C1 segment of cervical spinal cord (tissue), 14 donors: ENCODE measurements at places on chromosomes 4 and X.

GRCh38 chrX:7269589-7269988, 121.6 kb upstream of the PUDP start:
- DNase-seq: no peak

DNA sequence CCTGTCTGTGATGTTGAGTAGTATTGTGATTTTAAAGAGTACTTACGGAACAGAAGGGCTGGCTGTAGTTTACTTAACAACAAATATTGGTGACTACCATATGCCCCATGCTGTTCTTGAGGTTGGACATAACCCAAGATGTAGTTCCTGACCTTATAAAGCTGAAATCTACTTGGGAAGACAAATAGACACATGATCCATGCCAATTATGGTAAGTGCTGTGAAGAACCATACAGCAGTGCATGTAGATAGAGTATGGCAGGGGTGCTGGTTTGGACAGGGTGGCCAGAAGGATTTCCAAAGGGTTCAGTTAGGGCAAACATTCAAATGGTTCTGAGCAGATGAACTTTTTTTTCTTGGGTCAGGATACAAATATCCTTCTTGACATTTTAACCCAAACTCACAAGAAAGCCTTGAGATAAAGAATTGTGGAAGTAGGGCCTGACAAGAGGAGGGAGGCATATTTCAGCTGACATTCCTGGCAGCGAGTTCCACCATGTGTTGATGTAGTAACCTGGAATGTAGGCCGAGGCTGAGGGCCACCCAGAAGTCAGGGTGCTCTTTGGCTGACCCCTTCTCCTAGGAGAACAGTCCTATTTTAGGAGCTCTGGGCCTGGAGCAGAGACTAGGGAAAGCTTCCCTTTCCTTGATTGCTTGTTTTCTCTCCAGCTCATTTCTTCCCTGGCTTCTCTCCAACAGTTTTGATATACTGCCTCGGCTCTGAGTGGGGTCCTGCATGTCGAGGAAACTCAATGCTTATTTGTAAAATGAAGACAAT, 74.2 kb downstream of the FREM3 start:
- no peak for DNase-seq

GRCh38 chr4:25090516-25090915, 59.8 kb upstream of the LGI2 start:
- no peak for DNase-seq

DNA sequence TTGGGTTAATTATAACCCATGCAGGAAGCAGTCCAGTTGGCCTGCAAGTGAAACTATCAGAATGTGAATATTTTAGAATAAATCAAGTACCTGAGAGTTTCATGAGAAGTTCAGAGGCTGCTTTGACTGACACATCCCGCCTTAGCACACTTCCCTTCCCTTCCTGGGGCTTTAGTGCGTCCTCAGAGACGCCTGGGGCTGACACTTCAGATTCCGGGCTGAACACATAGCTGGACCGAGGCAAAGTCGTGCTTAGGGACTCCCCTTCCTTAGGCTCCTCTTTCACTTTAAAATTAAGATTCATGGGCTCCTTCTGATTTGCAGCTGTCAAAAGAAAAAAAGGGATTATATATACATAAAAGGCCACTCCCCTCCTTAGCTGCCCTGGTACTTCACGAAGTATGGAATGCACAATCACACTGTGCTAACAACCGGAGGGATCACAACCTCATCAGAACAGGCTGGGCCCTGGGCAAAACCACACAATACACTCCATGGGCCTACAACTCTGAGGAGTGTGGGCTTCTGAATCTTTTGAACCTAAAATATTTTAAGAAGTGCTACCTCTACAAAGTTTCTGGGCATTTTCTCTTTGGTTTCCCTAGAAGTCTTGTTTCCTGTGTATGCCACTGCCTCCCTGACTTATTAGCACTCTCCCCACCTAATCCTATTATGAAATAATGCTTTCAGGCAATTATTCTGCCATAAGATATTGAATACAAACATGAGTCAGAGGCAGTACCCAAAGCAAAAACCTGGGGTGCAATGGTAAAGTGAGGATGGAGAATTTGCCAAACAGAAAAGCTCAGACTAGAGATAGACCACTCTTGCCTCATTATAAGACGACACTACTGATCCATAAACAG, 68.2 kb downstream of the ZNF827 start:
- no peak for DNase-seq

DNA sequence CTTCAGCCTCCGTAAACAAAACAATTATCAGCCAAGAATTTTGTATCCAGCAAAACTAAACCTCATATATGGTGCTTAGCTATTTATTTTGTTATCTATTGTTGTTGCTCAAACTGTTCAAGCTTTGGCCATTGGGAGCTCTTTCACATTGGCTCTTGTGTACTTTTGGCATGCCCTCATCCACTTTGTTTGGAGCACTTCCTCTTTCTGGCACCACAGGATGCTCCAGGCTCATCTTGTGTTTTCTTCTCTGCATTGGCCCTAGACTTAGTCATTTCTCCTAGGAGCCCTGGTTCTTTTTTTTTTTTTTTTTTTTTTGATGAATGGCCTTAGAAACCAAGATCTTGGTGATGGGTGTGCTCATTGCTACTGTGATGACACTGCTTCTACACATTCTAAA, 74.5 kb downstream of the DIPK2B start:
- no peak for DNase-seq

DNA sequence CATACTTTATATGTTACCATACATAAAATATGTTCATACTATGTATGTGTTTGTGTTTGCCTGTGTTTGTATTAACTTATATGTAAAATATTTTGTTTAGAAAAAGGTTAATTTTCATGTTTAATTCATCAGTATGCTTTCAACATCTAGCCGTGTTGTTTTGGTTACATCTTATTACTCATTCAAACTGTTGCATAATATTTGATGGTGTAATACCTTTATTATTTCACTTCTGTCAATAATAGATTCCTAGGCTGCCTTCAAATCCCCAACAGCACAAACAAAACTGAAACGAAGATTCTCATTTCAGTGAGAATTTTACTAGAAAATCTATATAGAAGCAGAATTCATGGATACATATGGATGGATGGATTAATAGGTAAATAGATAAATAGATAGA, 462.3 kb upstream of the ADGRL3 start:
- no peak for DNase-seq

DNA sequence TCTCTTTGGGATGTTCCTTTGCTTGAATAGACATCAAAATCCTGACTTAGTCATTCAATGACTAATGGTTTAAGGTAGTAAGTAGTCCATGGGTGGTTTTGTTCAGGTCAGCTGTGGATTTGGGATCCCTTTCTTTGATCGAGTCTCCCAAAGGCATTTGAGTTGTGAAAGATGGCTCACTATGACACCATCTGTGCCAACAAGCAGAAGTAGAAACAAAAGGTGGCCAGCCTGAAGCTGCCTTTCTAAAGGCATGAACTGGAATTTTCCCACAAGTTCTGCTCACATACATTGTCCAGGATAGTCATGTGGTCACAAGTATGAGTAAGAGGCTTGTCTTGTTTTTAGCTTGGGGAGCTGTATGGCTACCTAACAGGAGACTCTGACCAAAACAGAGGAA, 129.9 kb downstream of the CCNG2 start:
- no peak for DNase-seq

DNA sequence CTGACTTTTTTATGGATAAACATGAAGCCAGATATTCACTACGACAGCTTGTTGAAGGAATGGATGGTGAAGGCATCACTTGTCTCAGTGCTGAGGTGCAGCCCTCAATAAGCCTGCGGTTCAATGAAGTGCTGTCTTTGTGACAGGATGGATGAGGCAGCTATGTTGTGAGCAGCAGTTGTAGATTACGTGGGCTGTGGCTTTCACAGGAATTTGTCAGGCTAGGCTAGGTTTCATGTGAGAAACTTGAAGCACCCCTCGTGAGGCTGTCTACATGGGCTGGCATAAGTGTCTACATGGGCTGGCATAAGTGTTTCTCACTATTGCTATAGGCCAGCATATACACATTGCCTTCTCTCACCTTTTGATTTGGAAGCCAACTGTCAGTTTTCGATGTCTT, 1050.0 kb downstream of the ADGRL3 start:
- no peak for DNase-seq

DNA sequence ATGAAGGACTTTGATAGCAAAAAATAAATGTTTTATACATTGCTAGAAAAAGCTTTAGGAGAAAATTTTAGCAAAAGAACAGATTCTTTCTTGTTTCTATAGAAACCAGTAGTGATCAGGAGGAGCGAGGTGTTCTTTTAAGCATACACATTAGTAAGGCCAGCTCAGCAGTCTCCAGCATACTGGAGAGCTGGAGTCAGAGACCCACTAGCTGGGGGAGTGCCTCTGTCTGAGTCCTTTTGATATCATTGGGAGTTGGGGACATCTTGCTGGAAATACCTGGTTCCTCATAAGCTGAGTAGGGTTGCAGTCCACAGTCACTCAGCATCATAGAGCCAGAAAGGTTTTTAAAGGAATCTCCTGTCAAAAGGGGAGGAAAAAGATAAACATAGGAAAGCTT, 67.4 kb downstream of the AFF2 start:
- no peak for DNase-seq

GRCh38 chr4:15779306-15779705, 1.2 kb downstream of the CD38 start:
- DNase-seq: no peak

GRCh38 chrX:154541896-154542722, 4.5 kb downstream of the G6PD start:
- DNase-seq: peak; percentile 48

GRCh38 chr4:168794881-168795280, 215.2 kb downstream of the CBR4 start:
- no peak for DNase-seq

DNA sequence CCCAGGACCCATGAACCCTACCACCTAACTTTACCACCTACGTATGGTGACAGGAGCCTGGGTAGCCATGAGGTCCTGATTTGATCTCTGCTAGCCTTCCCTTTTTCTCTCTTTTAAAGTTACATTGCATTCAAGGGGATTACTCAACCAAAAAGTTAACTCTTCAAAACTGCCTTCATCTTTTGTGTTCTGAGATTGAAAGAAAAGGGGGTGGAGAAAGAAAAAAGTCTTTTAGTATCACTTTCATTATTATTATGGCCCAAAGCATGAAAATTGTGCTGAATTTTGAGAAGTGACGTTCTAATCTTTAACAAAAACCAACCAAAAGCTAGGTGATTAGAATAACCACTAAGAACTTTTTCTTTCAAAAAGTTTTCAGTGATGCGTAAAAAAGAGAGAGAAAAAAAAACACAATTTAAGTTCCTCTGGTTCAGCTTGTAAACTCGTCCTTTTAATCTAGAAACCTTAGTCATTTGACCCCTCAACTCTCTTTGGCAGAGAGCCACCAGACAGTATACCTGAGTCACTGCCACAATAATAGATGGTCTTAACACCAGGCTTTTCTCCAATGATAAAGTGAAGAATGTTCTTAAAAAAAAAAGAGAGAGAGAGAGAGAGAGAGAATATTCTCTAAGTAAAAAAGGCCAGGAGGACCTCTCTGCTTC, 347.4 kb upstream of the FGF13 start:
- no peak for DNase-seq

- no peak for DNase-seq
Observed at GRCh38 chr4:156941940-156942548, 29.6 kb downstream of the PDGFC start.

- no peak for DNase-seq
Observed at GRCh38 chr4:38141808-38142500, 181.8 kb downstream of the PTTG2 start.

DNA sequence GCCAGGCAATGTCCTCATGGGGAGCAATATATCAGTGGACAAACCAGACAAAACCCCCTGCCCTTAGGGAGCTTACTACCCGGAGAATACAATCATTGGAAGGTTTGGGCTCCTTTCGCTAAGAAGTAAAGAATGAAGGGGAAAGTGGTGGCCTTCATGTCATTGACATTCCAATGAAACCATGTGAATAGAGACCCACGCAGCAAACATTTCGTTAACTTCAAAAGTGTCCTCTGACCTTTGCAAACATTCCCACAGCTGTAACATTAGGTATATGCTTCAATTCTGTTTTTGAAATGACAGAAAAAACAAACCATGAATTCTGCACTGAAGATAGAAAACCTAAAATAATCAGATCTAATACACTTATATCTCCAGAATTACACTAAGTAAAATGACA, 7.0 kb downstream of the ATP8A1 start:
- no peak for DNase-seq

DNA sequence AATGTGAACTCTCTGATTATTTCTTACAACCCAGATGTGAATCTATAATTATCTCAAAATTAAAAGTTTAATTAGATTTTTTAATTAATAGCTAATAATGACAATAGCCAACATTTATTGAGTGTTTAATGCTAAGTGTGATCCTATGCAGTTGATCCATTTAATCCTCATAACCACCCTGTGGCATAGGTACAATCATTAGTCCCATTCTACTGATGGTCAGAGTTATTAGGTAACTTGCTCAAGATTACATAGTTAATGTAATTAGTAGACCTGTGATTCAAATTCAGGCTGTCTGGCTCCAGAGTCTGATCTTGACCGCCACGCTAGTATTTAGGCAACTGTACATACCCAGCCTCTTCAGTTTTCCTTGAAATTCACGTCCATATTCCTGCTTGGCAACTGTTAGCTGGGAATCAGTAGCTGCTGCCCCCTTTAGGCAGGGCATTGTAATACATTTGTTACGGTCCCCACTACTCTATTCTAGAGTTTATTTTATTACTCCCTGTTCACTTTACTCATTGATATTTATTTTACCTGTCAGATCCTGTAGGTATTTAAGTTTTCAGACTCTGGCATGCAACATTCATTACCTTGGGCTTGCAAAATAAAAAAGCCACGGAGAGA, 20.6 kb upstream of the TEC start:
- DNase-seq: no peak

GRCh38 chr4:4541040-4541631, 712 bp downstream of the STX18 start:
- DNase-seq: no peak

DNA sequence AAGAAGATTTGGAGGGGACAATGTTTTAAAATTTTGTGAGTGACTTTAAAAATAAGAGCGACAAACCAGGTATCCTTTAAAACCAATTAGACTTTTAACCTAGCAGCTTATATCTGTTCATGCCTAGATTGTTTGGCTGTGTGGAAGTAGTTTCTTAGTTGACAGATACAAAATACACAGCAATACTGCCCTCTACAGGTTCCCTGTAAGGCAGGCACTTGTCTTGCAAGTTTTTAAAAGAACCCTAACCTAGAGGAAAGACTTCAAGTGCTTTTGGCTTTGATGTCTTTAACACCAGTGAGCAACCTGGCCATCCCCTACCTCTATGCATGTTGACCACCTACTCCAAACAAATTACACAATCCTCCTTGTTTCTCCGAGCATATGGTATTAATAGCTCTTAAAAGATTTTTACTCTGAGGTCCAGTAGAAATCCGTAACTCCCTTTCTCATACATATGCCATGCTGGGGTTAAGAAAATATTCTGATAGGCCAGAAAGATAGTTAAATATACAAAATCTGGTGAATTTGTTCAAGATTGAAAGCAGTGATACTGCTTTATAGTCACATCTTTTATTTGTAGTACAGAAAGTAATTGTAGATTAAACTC, 273.0 kb downstream of the ARHGAP24 start:
- peak; percentile 29 for DNase-seq

- DNase-seq: no peak
Observed at GRCh38 chr4:110975338-110975737, 352.5 kb upstream of the PITX2 start.
